ENCODE measurements at places on chromosomes 16 and 17.

- DNase-seq: no peak
Measured at GRCh38 chr17:80804466-80804865, 187.2 kb upstream of the CHMP6 start.

GRCh38 chr16:51134876-51135275 is 16.2 kb downstream of the SALL1 start:
- no peak for DNase-seq

DNA sequence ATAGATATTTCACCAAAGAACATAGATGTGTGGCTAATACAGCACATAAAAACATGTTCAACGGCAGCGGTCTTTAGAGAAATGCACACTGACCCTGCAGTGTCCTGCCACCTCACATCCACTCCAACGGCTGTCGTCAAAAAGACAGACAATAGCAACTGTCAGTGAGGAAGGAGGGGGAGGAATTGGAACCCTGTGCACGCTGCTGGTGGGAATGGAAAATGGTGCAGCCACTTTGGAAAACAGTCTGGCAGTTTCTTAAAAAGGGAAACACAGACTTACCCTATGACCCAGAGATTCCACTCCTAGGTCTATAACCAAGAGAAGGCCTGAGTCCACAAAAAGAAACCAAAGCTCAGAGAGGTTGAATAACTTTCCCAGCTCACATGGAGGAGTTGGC is 7.7 kb downstream of the CEP295NL start:
- DNase-seq: no peak

GRCh38 chr17:56834380-56835263 is 671 bp downstream of the DGKE start:
- DNase-seq: peak; percentile 53

All from stimulated activated CD8-positive, alpha-beta memory T cell treated with anti-CD3 and anti-CD28 coated beads, Interleukin-4, amount 100 ng/mL, for 4 hours (primary cell).